ENCODE measurements at places on chromosomes 1 and 21.

DNA sequence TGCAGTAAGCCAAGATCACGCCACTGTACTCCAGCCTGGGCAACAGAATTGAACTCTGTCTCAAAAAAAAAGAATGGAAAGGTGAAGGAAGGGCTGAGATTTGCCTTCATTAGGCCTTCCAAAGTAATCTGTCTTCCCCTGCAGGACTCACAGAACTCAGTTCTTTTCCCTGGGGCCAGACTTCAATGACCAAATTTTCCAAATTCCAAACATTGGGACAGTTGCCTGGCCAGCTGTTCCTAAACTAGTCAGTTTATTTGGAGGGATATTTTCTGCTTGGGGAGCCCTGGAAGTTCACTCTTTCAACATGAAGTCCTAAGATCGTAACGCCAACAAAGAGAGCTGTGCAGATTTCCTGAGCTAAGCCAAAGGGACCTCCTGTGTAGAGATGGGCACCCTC, 5.4 kb upstream of the DEDD start:
- no peak for DNase-seq

- no peak for DNase-seq
Observed at GRCh38 chr1:245222931-245223595, 68.3 kb downstream of the KIF26B start.

GRCh38 chr1:110056285-110056683, 14.2 kb downstream of the ALX3 start:
- DNase-seq, result no peak

DNA sequence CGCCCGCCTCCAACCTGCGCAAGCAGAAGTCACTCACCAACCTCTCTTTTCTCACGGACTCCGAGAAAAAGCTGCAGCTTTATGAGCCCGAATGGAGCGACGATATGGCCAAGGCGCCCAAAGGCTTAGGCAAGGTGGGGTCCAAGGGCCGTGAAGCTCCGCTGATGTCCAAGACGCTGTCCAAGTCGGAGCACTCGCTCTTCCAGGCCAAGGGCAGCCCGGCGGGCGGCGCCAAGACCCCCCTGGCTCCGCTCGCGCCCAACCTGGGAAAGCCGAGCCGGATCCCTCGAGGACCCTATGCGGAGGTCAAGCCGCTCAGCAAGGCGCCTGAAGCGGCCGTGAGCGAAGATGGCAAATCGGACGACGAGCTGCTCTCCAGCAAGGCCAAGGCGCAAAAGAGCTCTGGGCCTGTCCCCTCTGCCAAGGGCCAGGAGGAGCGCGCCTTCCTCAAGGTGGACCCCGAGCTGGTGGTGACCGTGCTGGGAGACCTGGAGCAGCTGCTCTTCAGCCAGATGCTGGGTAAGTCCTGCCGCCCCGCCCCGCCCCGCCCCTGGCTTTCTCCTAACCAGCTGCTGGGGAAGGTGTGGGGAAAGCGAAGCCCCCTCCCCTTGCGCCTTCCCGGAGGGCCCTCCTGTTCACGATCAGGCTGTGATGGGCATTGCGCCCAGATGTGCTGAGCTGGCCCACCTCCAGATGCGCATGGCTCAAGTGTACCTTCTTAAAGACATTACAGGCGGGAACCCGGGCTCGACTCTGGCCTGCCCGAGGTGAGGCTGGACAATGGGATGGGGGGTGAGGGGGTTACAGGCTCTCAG, 110.2 kb downstream of the NAV1 start:
- DNase-seq, result no peak

GRCh38 chr21:28127175-28127785, 865.4 kb downstream of the LTN1 start:
- no peak for DNase-seq
